ENCODE measurements at places on chromosomes 16 and 17.

GRCh38 chr17:57296231-57296630 is 39.9 kb downstream of the MSI2 start:
- no peak for DNase-seq

- no peak for DNase-seq
Measured at GRCh38 chr16:82017911-82018568, 6.8 kb upstream of the SDR42E1 start.

- DNase-seq = no peak
Measured at GRCh38 chr17:41984454-41984853, 17.9 kb downstream of the CNP start.

DNA sequence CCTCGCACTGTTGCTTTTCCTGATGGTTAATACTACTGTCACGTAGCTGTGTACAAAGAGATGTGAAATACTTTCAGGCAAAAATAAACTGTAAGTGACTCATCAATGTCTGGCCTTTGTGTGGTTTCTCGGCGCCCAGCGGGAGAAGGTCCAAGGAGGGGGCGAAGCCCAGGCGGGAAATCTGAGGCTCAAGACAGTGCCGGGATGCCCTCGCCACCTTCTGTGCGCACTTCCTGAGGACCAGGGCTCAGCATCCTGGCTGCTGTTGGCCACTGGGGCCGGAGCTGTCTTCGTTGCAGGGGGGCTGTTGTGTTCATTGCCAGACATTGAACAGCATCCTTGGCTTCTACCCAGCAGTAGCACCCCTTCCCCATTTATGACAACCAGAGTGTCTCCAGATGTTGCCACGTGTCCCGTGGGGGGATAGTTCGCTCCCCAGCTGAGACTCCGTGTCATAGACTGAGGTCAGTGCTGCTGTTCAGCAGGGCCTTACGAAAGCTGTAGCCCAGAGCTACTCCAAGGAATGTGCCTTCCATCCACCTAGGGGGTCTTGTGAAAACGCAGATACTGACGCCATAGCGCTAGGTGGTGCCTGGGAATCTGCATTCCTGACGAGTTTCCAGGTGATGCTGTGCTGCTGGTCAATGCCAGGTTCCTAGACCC is 67.3 kb upstream of the PLCG2 start:
- no peak for DNase-seq

DNA sequence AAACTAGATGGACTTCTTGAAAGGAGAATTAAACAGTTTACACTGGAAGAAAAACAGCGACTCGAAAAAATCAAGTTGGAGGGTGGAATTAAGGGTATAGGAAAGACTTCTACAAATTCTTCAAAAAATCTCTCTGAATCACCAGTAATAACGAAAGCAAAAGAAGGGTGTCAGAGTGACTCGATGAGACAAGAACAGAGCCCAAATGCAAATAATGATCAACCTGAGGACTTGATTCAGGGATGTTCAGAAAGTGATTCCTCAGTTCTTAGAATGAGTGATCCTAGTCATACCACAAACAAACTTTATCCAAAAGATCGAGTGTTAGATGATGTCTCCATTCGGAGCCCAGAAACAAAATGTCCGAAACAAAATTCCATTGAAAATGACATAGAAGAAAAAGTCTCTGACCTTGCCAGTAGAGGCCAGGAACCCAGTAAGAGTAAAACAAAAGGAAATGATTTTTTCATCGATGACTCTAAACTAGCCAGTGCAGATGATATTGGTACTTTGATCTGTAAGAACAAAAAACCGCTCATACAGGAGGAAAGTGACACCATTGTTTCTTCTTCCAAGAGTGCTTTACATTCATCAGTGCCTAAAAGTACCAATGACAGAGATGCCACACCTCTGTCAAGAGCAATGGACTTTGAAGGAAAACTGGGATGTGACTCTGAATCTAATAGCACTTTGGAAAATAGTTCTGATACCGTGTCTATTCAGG is 85.0 kb downstream of the C17orf58 start:
- peak; percentile 42 for DNase-seq

DNA sequence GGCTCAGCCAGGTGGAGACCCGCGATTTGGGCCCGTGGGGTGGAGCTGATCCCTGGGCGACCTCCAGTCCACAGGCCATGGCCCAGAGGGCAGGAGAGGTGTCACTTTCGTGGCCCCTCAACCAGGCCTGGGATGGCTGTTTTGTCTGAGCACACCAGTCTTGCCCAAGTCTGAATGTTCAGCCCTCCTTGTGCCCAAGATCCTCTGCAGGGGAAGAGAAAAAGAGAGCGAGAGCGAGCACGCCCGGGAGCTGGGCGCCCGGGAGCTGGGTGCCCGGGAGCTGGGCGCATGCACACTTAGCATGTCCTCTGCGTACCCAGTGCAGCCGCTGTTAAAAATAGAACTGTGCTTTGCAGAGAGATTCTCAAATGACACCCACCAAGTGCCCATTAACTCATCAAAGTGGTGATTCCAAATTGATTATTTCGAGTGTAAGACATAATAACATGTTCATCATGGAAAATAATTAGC is 403.3 kb upstream of the TNRC6C start:
- DNase-seq = no peak

DNA sequence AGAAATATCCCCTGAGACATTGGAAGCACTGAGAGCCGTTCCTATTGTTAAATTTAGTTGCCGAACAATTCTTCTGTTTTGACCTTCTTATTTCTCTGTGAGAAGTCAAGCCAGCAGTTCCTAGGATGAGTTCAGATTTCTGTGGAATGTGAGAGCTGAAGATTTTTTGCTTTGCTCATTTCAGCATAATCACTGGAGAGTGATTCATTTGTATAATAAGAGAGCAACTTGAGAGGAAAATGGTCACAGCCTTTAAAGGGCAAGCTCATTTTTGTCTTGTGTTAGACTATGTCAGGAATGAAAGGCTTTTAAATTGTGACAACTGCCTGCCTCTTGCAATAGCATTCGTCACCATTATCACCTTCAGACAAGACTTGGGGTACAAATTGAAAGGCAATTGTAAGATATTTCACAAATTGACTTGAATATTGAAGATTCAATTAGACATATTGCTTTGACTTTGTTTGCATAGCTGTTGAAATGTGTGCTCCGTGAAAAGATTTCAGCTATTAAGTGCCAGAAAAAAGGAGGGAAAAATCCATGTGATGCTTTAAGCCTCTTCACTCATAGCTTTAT is 900.0 kb upstream of the GOT2 start:
- DNase-seq = no peak

GRCh38 chr16:65410801-65411200 is 288.9 kb upstream of the CDH11 start:
- DNase-seq = no peak

DNA sequence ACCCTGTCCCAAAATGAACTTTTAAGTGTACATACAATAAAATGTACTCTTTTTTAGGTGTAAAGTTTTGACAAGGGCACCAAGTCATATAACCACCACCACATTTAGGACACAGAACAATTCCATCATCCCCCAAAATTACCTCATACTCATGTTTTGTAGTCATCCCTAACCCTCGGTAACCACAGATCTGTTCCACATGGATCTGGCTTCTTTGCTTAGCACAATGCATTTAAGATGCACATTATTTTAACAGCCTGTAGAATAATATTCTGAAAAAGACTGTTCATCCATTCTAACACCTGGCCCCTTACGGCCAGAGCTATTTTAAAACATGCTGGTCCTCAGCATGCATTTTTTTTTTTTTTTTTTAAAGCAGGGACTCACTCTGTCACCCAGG is 25.2 kb upstream of the CFAP20 start:
- DNase-seq = no peak

DNA sequence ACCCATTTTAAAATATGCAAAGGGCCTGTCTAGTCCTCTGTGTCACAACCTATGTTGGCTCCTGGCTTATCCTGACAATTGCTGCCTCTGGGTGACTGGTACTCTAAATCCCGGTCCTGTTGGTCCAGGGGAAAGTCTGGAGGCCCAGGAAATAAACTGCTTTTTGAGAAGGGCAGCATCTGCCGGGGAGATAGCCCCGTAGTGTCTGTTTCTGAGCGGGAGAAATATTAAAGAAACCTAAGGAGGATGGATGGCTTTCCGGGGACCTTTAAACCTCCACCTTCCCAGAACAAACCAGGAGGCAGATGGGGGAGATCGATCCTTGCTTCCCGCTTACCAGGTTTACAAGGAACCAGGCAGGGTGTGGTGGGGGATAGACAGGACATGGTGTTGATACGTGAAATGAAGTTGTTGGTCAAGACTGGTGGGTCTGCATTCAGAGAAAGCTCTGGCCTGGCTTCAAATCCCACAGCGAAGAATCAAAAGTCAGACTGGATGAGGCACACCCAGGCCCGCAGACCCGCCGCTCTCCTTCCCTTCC is 3.8 kb downstream of the HOXB2 start:
- DNase-seq = no peak

GRCh38 chr17:47802341-47803022 is 19.1 kb downstream of the OSBPL7 start:
- peak; percentile 32 for DNase-seq

- DNase-seq = no peak
Measured at GRCh38 chr16:68470461-68471150, 22.3 kb upstream of the SMPD3 start.

Data from T-helper 2 cell (primary cell).